ENCODE measurements at places on chromosomes 13 and 19. TPM values are rescaled to one million over a fixed set of nuclear protein-coding genes. Genes with fewer than 3 reads are reported as not detected.

GRCh38 chr13:45086484-45086883 lies 33.8 kb upstream of the GTF2F2 start:
- no peaks in the 10 kb centered on the region for H3K36me3 ChIP-seq
- H3K27ac ChIP-seq: no peak overlapping the region
- peaks cover 5% of the 10 kb centered on the region for H3K27me3 ChIP-seq
- no peak overlapping the region for H3K4me3 ChIP-seq
- no peaks in the 10 kb centered on the region for H3K4me1 ChIP-seq

- peaks cover 21% of the 10 kb centered on the region for H3K36me3 ChIP-seq
- H3K27ac ChIP-seq: peak overlapping the region; percentile 91
- H3K4me3 ChIP-seq: peak overlapping the region; percentile 73
- peak; percentile 68 for DNase-seq
- H3K4me1 ChIP-seq: peaks cover 62% of the 10 kb centered on the region
Measured at GRCh38 chr19:3360421-3361383, 5.7 kb upstream of the NFIC start.

DNA sequence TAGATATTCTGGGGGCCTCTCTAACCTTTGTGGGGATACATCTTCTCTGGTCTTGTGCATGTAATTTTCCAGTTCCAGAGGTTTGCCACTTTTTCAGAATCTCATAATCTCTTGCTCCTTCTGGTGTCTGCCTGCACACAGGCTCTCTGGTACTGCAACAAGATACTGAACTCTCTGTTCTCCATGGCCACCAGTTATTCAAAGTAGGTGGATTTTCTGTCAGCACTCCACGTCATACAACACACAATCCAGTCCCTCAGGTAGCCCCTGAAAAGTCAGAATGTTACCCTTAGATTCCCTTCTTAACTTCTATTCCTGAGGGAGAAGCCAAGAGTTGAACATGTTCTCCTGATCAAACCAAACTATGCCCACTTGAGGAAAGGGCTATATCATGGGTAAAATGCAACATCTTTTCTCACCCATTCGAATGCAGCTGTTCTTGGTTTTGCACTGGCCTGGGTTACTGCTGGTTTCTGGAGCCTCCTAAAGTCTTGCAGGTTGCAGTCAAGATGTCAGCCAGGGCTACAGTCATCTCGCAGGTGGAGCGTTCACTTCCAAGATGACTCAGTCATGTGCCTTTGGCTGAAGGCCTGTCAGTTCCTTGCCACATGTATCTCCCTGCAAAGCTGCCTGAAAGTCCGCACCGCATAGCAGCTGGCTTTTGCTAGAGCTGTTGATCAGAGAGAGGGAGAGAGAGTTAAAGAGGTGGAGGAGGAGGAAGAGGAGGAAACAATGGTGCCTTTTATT lies 57.7 kb upstream of the TUBA3C start:
- H3K27me3 ChIP-seq: no peaks in the 10 kb centered on the region
- H3K4me3 ChIP-seq: no peak overlapping the region
- no peaks in the 10 kb centered on the region for H3K4me1 ChIP-seq
- no peak for DNase-seq
- H3K36me3 ChIP-seq: no peaks in the 10 kb centered on the region
- H3K27ac ChIP-seq: no peak overlapping the region

AMH gene
- 27.4 TPM for total RNA-seq

SERPINE3 gene
- not detected for total RNA-seq

DNA sequence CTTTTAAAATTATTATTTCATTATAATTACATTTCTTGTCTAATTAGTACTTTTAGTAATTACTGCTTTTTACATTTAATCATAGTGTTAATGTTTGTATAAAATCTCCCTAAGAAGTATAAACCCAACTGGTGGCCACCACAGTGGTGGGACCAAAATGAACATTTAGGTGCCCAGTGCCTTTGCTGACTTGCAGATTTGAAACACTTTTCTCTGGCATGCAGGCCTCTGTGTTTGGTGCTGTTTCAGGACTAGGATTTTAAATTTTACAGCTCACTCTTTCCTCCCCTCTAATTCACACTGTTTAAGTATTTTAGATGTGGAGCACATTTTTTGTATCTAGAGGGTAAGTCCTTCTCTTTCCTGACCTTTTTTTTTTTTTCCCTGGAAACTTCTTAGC lies 17.5 kb downstream of the UBAC2 start:
- DNase-seq: no peak
- H3K4me3 ChIP-seq: no peak overlapping the region
- no peak overlapping the region for H3K27ac ChIP-seq
- no peaks in the 10 kb centered on the region for H3K27me3 ChIP-seq

DNA sequence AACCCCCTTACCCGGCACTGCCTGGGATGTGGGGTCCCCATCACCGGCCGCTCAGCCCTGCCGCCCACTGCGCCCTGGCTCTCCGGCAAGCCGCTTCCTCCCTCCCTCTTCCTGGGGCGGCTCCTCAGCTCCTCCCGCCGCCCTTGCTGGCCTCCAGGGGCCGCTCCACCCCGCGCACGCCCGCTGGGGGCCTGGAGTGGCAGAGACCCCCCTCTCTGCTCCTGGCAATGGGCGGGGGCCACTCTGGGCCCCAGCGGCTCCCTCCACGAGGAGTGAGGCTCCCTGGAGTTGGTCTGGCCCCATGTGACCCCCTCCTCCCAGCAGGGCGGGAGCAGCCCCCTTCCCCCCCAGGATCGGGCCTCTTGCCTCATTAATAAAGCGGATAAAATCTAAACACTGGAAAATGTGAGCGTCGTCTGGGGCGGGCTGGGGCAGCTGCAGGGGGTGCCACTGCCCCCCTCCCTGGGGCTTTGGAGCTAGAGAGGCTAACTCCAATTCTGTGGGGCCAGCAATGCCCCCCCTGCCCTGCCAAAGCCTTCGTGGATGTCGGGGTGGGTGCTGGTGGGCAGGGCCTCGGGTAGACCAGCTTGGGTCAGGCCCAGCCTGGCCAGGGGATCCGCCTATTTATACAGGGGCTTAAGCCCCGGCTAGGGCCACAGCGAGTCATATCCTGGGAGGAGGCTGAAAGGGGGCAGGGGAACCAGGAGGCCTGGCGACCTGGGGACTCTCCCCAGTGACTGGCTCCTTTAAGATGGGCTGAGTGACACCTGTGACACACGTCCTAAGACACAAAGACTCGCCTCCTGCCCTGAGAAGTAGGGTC lies at the start of gene PTGER1:
PTGER1 (minus strand) TSS at position 104 of the 823 bp plus-strand sequence. CDS start 1,034 bp downstream, outside the sequence.
- peak within 1 kb of the TSS; percentile 26 for H3K4me3 ChIP-seq
- H3K4me1 ChIP-seq: peaks cover 78% of the 10 kb centered on the region
- peaks cover 25% of the 10 kb centered on the region for H3K36me3 ChIP-seq
- H3K27ac ChIP-seq: no peak within 1 kb of the TSS
- DNase-seq: peak; percentile 79

UGGT2 gene
- 15.6 TPM for total RNA-seq

- peaks cover 29% of the 10 kb centered on the region for H3K4me1 ChIP-seq
- no peak for DNase-seq
Measured at GRCh38 chr13:49311816-49312215, 64.1 kb downstream of the CDADC1 start.

- no peak overlapping the region for H3K27ac ChIP-seq
- no peaks in the 10 kb centered on the region for H3K27me3 ChIP-seq
- peak overlapping the region; percentile 52 for H3K4me3 ChIP-seq
- DNase-seq: no peak
- no peaks in the 10 kb centered on the region for H3K36me3 ChIP-seq
- peaks cover 35% of the 10 kb centered on the region for H3K4me1 ChIP-seq
Measured at GRCh38 chr19:39506598-39506943, 7.8 kb downstream of the DLL3 start.

GRCh38 chr13:95361686-95362085 lies 60.4 kb upstream of the ABCC4 start:
- no peak overlapping the region for H3K27ac ChIP-seq
- H3K4me3 ChIP-seq: no peak overlapping the region
- DNase-seq: no peak
- peaks cover 6% of the 10 kb centered on the region for H3K4me1 ChIP-seq
- H3K27me3 ChIP-seq: no peaks in the 10 kb centered on the region

NPHS1 gene
- not detected for total RNA-seq

GRCh38 chr19:34793565-34793964 lies 20.6 kb upstream of the ZNF599 start:
- H3K27ac ChIP-seq: no peak overlapping the region
- no peaks in the 10 kb centered on the region for H3K27me3 ChIP-seq
- no peak for DNase-seq
- no peaks in the 10 kb centered on the region for H3K4me1 ChIP-seq
- no peaks in the 10 kb centered on the region for H3K36me3 ChIP-seq

DNA sequence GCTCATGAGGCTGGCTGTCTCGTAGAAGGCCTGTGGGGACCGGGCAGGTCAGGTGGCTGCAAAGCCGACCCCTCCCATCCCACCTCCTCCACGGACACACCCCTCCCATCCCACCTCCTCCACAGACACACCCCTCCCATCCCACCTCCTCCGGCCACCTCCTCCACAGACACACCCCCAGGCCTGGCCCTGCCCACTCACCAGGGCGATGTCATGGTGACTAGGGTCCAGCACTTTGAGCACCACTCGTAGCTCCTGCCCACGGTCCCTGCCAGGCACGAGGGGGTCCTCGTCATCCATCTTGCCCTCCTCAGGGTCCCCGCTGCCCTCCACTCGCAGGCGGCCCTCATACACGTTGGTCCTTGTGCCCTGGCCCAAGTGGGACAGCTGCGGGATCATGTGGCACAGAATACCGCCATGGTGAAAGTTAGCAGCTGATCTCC lies 18.8 kb downstream of the TYK2 start:
- peaks cover 81% of the 10 kb centered on the region for H3K36me3 ChIP-seq
- H3K27ac ChIP-seq: no peak overlapping the region
- H3K4me1 ChIP-seq: no peaks in the 10 kb centered on the region
- no peaks in the 10 kb centered on the region for H3K27me3 ChIP-seq

GRCh38 chr13:110109910-110110309 lies 197.0 kb downstream of the COL4A1 start:
- DNase-seq: no peak
- H3K4me1 ChIP-seq: peaks cover 3% of the 10 kb centered on the region

GIPR gene
- 21.7 TPM for total RNA-seq

GRCh38 chr19:1855828-1856255 lies 7.5 kb downstream of the KLF16 start:
- peak; percentile 40 for DNase-seq
- H3K4me3 ChIP-seq: peak overlapping the region; percentile 57
- H3K4me1 ChIP-seq: peaks cover 99% of the 10 kb centered on the region
- peaks cover 27% of the 10 kb centered on the region for H3K36me3 ChIP-seq

PRKACA gene
- total RNA-seq: 57.8 TPM
